ENCODE measurements at places on chromosomes 5 and 9. TPM values are rescaled to one million over a fixed set of nuclear protein-coding genes. Genes with fewer than 3 reads are reported as not detected.

MYOZ3 gene
- total RNA-seq = 18.1 TPM

SPZ1 gene
- total RNA-seq = not detected

DNA sequence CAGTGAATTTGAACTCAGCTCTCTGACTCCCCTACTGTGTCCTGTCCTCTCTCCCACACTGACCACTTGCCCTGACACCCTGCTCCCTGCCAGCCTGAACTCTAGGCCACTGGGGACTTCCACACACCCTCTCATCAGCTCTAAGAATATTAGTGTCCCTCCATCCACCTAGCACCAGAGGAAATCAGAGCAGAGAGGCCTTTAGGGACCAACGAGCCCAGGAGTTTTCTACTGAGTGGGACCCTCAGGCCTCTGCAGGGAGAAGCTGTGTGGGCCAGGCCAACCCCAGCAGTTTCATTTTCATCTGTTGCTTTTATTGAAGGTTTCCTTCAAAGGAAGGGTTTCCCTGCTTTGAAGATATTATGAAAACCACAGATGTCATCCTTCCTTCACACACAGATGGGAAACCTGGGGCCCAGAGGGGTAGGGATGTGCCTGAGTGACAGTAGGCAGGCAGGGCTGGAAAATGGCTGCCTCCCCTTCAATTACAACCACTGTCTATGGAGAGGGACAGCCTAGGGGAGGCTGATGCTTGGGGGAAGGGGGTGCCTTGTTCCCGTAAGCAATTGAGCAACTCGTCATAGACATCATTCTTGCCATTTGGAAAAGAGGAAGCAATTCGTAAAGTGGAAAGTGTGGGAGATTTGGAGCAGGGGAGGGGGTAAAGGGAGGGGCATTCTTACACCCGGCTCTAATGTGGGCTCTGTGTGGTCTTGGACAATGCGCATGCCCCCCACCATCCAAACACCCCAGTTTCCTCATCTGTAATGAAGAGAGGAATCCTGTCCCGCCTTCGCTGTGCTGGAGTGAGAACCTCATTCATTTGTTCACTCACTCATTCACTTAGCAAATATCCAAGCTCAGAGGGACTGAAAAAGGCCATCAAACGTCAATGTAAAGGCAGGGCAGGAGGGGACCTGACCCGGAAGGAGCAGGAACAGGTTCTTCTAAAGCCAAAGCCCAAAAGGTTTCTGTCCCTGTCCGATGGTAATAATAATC lies 3.9 kb downstream of the GLIPR2 start:
- DNase-seq = no peak

- DNase-seq = no peak
Observed at GRCh38 chr5:122297587-122298298, 14.3 kb upstream of the SNCAIP start.

DNA sequence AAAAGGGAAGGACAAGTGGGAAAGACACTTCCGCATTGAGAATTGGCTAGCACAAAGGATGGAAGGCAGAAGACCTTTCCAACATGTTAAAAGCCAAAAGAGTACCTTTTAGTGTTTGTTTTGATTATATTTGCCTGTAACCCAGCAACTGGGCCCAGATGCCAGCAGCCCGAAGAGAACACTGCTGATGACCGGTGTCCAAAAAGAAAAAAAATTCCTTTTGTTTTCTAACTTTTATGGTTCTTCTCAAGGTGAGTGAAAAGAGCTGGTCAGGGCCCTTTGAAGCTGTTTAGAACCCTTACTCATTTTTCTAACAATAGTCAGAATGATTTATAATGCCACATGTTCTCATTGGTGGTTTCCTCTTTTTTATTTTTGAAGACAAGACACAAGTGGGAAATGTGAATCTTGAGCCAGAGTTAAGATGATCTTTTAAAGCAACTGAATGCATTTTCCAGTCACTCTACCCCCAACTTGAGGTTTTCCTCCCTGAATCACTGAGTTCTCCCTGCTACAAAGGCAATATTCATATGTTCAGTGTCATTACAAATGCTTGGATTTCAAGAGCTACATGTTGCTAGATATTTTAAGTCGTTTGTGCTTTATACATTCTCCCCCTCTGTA lies 32.3 kb upstream of the ZNF462 start:
- DNase-seq = no peak

GRCh38 chr9:69066955-69067354 lies 31.4 kb downstream of the FXN start:
- DNase-seq = peak; percentile 84

DNA sequence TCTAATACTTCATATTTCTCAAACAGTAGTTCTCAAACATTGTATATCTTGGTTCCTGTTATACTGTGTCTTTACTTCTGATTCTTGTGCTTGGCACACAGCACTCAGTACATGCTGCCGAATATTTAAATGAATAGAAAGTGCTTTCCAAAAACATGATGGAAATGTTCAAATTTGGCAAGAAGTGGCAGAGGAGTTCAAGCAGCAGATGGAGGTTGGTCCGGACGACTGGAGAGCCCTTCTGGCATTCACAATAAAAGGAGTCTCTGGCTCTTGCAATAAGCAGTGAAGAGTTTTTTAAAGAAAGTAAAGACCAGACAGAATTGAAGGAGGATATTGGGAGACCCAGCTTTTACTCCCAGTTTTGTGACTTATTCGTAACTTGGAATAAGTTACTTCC lies 36.3 kb downstream of the TSTD2 start:
- no peak for DNase-seq

DNA sequence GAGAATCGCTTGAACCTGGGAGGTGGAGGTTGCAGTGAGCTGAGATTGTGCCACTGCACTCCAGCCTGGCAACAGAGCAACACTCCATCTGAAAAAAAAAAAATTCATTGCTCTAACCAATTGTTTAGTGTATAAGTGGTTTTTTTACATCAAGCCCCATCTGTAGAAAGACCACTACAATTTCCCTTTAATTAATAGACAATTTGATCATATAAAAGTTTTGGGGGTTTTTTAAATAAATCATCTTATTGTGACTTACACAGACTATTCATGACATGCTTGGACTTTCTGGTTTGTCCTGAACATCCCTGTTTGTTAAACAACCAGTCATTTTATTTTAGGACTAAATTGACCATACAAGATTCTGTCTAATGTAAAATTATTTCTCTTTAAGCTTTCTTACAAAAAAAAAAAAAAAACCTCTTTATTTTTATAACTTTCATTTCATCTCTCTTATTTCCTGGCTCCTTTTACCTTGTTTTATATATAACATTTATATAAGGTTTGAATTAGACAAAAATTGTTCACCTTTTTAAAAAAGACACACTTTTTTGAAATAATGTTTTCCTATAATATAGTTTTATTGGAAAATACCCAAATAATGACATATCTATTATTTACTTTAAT lies 9.8 kb upstream of the FANCC start:
- no peak for DNase-seq
